Adrenal gland (tissue), 19 donors: ENCODE measurements at places on chromosomes 7 and 10.

DNA sequence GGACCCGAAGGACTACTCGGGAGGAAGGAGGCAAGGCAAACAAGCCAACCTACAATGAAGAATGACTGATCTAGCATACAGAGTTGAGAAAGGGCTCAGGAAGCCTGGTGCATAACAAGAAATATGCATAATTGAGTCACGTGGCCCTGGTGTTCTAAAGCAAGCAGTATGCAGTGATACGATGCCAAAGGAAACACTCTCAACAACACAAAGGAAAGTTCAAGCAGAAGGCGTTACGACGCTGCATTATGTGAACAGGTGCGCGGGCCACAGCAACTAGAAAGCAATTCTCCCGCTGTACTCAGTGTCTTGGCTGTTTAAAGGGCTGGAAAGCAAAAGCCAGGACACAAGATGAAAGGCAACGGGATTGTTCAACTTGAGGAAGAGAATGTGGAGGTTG lies 100.8 kb downstream of the PRTFDC1 start:
- H3K27ac ChIP-seq: no peak overlapping the region
- no peaks in the 10 kb centered on the region for H3K27me3 ChIP-seq
- H3K4me1 ChIP-seq: no peaks in the 10 kb centered on the region
- DNase-seq: no peak
- no peak overlapping the region for H3K4me3 ChIP-seq
- no peaks in the 10 kb centered on the region for H3K36me3 ChIP-seq

GRCh38 chr7:105990727-105991453 lies 27.8 kb downstream of the CDHR3 start:
- H3K4me1 ChIP-seq: peaks cover 11% of the 10 kb centered on the region
- no peaks in the 10 kb centered on the region for H3K27me3 ChIP-seq
- H3K4me3 ChIP-seq: no peak overlapping the region
- peak; percentile 59 for DNase-seq
- H3K36me3 ChIP-seq: no peaks in the 10 kb centered on the region

DNA sequence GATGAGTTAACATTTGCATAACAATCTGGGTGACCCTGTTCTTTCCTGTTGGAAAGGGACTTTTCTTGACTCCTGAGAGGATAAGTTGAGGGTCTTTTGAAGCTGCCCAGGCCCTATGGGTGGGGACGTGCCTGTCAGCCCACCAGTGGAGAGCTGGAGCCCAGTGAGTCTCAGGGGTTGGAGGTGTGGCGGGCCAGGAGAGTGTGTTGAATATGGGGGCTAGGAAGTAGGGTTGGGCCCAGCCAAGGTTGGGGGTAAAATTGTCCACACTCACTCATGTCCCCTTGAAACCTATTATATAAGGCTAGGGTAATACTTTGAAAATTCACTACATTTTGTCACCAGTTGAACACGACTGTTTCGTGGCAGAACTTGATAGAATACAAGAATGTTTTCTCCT lies 17.9 kb upstream of the KAT6B start:
- no peaks in the 10 kb centered on the region for H3K27me3 ChIP-seq
- H3K27ac ChIP-seq: no peak overlapping the region
- DNase-seq: no peak
- H3K4me1 ChIP-seq: no peaks in the 10 kb centered on the region
- no peak overlapping the region for H3K4me3 ChIP-seq
- H3K36me3 ChIP-seq: no peaks in the 10 kb centered on the region

- peak overlapping the region; percentile 82 for H3K4me3 ChIP-seq
- no peaks in the 10 kb centered on the region for H3K36me3 ChIP-seq
- peak; percentile 51 for DNase-seq
- H3K27me3 ChIP-seq: no peaks in the 10 kb centered on the region
- H3K4me1 ChIP-seq: peaks cover 21% of the 10 kb centered on the region
Observed at GRCh38 chr7:77799078-77799964, 748 bp downstream of the PHTF2 start.

DNA sequence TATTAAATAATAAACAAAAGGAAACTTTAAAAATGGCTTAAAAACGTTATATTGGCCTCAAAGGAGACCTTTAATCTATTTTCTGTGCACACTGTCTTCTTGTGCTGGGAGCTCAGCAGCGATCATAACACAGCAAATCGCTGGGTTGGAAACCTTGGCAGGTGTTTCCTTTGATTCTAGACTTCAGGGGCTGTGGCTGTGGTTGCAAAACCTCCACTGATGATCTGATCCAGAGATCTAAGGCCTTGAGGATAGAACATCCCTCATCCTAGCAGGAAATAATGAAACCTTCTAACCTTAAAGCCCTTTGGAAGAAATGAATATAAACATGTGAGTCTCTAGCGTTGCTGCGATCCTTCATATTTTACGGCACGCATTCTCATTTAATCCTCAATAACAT lies 29.8 kb downstream of the CDHR3 start:
- H3K36me3 ChIP-seq: no peaks in the 10 kb centered on the region
- H3K27ac ChIP-seq: no peak overlapping the region
- no peak overlapping the region for H3K4me3 ChIP-seq
- peaks cover 11% of the 10 kb centered on the region for H3K4me1 ChIP-seq
- no peak for DNase-seq

DNA sequence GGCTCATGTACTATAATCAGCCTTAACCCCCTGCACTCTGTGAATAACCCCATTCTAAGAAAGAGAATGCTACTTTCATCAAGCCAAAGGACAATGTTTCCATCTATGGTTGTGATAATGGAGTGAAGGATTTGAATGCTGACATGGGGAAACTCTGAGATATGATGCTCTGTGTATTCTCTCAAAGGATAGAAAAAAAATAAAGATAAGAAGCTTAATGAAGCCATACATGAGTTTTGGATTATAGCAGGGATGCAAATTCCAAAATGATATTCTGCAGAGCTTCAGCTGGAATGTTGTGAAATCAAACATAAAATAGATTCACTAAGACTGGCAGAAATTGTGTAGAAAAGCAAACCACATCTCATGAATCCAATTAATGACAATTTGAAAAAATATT lies 1074.1 kb downstream of the XPNPEP1 start:
- no peak for DNase-seq
- no peaks in the 10 kb centered on the region for H3K4me1 ChIP-seq
- H3K36me3 ChIP-seq: no peaks in the 10 kb centered on the region
- no peaks in the 10 kb centered on the region for H3K27me3 ChIP-seq
- no peak overlapping the region for H3K27ac ChIP-seq

GRCh38 chr7:47944536-47945260 lies 3.6 kb downstream of the PKD1L1 start:
- DNase-seq: no peak
- no peak overlapping the region for H3K27ac ChIP-seq
- H3K4me1 ChIP-seq: peaks cover 21% of the 10 kb centered on the region
- H3K27me3 ChIP-seq: no peaks in the 10 kb centered on the region
- H3K4me3 ChIP-seq: no peak overlapping the region
- no peaks in the 10 kb centered on the region for H3K36me3 ChIP-seq

- H3K4me1 ChIP-seq: peaks cover 41% of the 10 kb centered on the region
- no peak for DNase-seq
- H3K36me3 ChIP-seq: no peaks in the 10 kb centered on the region
- no peak overlapping the region for H3K27ac ChIP-seq
- H3K27me3 ChIP-seq: no peaks in the 10 kb centered on the region
- H3K4me3 ChIP-seq: no peak overlapping the region
Observed at GRCh38 chr10:110013630-110014293, 6.0 kb downstream of the ADD3 start.

GRCh38 chr10:123643315-123643714 lies 22.8 kb upstream of the GPR26 start:
- H3K4me1 ChIP-seq: no peaks in the 10 kb centered on the region
- H3K4me3 ChIP-seq: no peak overlapping the region
- no peak overlapping the region for H3K27ac ChIP-seq
- no peaks in the 10 kb centered on the region for H3K36me3 ChIP-seq
- DNase-seq: no peak

GRCh38 chr7:139721821-139722220 lies 56.0 kb downstream of the HIPK2 start:
- H3K4me3 ChIP-seq: no peak overlapping the region
- H3K27ac ChIP-seq: peak overlapping the region; percentile 76
- peaks cover 59% of the 10 kb centered on the region for H3K4me1 ChIP-seq
- no peak for DNase-seq

DNA sequence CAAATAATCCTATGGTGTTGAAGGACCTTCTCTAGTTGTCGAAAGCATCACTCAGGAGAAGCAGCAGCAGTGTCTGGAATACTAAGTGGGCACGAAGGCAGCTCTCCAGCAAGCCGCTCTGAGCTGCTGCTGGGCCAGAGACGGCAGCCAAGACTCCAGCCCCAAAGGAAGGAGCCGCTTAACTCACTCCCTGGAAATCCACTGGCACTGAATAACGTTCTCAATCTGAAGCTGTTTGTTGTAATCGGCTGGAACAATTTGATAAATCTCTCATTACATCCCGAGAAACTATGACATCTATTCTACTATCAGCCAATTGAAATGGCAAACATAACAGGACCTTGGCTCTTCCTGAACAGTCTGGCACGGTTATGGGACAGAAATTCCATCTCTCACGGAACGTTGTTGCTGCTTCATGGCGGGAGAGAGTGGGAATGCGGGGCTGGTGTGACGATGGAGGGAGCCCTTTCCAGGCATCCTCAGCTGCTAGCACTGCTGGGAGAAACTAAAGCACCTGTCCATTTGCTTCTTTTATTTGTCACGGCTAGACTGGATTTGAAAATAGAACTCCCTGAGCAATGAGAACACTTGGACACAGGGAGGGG lies 331.5 kb upstream of the RNF32 start:
- H3K27me3 ChIP-seq: no peaks in the 10 kb centered on the region
- no peak overlapping the region for H3K27ac ChIP-seq
- no peak overlapping the region for H3K4me3 ChIP-seq
- DNase-seq: no peak

- no peak for DNase-seq
- H3K4me1 ChIP-seq: peaks cover 10% of the 10 kb centered on the region
- H3K4me3 ChIP-seq: no peak overlapping the region
- H3K27me3 ChIP-seq: no peaks in the 10 kb centered on the region
- H3K36me3 ChIP-seq: no peaks in the 10 kb centered on the region
Observed at GRCh38 chr7:150409300-150410030, 30.3 kb downstream of the ZNF775 start.

DNA sequence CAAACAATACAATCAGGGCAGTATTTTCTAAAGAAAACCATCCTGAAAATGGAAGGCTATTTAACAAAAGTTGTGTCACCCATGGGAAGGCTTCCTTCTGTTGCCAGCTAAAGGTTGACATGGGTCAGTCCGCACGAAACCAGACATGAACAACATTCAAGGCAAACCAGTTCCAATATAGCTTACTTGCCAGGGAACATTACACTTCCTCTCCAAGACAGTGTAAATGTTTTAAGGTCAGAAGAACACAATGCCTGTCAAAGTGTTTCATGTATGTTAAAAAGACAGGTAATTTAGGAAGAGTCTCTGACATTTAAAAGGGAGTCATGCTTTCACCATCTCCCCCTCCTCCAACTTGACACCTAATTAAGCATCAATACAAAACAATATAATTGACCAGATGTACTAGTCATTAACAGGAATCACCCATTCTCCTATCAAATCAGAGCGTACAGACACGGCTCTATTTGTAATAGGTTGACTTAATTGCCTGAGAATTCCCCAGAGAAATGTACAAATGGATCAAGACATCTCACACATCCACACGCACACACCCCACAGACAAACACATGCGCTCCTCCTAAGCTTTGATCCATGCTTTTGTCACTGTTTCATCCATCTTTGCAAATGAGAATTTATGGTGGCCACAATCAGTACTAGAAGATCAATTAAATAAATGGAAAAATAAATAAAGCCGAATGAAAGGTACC lies 69.5 kb downstream of the CACNA2D1 start:
- no peaks in the 10 kb centered on the region for H3K36me3 ChIP-seq
- H3K4me3 ChIP-seq: no peak overlapping the region

DNA sequence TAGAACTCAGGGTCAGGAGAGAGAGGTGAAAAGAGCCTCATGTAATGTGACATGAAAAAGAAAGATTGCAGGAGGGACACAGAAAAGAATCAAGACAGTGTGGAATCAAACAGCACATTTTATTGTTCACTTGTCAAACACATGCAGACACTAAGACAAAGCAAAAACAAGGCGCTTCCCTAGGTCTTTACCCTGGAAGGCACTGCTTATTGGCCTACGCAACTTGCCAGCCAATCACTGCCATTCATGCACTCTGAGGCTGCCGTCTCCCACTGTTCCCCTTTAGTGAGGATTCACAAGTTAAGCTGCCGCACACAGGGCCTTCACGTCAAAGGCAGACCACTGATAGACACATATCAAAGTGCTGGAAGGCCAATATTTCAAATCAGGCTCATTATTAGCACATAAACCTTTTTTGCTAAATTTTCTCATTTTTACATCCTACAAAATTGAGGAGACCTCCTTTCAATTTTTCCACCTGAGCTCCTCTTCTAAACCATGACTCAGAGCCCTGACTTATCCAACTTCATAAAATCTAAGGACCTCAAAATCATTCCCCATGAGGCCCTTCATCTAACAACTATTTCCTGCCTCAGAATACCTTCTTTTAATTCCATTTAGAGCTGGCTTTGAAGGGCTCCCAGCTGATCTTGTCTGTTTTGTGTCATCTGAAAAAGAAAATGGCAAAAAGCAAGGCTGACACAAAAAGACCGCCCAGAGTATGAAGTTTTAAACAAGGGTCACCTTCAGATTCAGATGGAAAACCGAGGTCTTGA lies 149.4 kb downstream of the CHCHD3 start:
- H3K27ac ChIP-seq: peak overlapping the region; percentile 8
- peaks cover 3% of the 10 kb centered on the region for H3K4me1 ChIP-seq
- no peak overlapping the region for H3K4me3 ChIP-seq
